Astrocyte of the spinal cord (primary cell): ENCODE measurements at places on chromosomes 16 and 17.

- DNase-seq = peak; percentile 11
These were observed 209.6 kb upstream of the NLRP1 start for GRCh38 chr17:5793899-5794298.

- DNase-seq = no peak
These were observed 195.3 kb upstream of the RPL38 start for GRCh38 chr17:74008196-74008595.

DNA sequence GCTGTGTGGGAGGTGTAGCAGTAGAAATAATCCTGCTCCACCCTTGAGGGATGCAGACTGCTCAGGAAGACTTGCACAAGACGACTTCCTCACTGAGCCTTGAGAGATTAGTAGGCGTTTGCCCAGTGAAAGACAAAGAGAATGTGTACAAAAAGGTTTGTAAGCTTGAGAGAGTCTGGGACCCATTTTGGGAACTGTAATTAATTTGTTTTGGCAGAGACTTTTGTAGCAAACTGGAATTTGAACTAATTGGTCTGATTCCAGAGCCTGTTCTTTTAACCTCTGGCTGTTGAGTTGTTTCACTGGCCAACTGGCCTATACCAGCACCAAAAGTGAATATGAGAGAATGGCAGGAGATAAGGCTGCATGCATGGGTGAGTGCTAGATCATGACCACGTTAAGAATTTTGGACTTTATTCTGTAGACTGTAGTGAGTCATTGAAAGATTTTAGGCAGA, 75.5 kb downstream of the AATF start:
- DNase-seq = no peak

DNA sequence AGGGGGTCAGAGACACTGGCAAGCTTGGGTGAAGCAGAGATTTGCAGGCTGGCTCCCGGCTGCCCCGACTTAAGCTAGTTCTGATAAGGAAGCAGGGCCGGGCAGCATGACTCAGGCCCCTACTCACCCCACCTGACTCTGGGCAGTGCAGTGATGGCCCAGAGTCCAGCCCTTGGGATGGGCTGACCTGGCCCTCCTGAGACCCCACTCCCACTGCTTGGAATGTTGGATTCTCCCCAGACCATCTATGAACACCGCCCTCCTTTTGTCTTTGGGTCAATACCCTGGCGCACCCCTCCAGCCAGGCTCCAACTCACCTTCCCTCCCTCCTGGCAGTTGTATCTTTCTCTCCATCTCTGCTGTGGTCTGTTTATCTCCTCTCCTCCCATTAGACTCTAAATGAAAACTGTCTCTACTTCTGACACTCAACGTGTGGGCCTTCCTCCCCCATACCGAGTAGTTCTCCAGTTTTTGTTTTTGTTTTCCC, 21.0 kb downstream of the LGALS3BP start:
- no peak for DNase-seq

DNA sequence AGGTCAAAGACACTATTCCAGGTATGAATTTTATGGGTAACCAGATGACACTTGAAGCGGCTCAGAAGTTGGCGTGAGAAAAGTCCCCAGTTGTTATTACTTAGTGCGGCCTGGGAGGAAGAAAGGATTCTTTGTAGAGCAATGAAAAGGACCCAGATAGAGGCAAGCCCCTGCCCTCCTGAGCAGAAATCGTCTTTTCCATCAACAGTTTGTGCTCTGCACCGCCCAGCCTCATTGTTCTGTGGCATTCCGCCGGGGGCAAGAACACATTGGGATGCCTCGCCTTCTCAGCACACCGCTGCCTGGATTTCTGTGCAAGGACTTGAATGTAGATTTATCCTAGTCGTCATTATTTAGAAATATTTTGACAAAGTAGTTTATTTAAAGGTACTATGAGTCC, 32.7 kb upstream of the CRHR1 start:
- no peak for DNase-seq

GRCh38 chr16:79698341-79698753, 97.8 kb upstream of the MAF start:
- peak; percentile 78 for DNase-seq

DNA sequence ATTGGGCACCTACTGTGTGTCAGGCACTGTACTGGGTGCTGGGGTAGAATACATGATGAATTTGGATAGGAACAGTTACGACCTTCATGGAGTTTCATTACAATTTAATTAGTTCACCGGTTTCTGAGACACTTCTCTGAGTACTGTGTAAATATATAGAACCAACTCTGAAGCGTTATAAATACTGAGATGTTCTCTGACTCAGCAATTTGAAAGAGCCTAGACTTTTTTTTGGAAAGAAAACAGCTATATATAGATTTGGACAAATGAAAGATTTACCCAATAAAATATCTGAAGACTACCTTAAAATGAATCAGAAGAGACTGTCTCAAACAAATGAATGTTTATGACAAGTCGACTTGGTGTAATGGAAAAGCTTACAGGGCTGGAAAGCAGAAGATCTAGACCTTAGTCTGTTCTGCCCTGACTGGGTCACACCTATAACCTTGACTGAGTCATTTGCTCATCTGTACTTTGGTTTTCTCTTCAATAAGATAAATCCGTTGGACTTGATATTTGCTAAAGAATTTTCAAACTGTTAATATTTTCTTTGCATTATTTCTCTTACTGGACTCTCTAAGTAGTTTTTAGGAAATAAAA, 4.6 kb upstream of the GAN start:
- DNase-seq = no peak

GRCh38 chr17:19002805-19003542, 1.6 kb downstream of the FAM83G start:
- peak; percentile 57 for DNase-seq

- DNase-seq = no peak
These were observed 410.5 kb downstream of the WWOX start for GRCh38 chr16:78509965-78510364.

DNA sequence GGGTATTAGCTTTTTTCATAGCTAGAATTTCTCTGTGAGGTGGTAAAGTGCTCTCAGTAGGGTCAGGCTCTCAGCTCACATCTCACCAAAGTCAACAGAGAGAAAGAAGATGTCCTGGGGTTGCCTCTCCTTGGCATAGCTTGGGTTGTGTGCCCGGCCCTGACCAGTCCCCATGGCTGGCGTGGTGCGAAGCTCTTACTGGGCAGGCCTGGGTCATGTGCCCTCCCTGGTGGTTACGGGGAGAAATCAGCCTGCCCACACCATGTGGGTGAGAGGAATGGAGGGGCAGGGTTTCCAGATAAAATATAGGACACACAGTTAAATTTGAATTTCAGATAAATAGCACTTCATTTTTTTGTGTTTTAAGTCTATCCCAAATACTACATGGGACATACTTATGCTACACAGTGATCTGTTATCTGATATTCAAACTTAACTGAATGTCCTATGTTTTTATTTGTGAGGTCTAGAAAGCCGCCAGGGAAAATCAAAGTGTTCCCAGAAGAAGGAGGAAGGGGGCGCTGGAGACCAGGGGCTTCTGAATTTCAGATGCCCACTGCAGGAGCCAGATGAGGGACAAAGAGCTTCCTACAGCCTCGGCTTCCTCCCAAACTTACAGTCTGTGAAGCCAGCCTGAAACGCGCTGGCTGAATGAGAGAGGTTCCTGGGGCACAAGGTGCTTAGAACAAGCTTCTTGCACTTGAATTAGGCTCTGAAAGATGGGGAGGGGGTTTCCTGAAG, 45.4 kb downstream of the NKD1 start:
- no peak for DNase-seq

- no peak for DNase-seq
These were observed 6.2 kb downstream of the ACD start for GRCh38 chr16:67653789-67654402.

- DNase-seq = no peak
These were observed 15.2 kb upstream of the KPNA2 start for GRCh38 chr17:68020409-68020756.

GRCh38 chr17:75406222-75406615, 741 bp upstream of the GRB2 start:
- DNase-seq = no peak

DNA sequence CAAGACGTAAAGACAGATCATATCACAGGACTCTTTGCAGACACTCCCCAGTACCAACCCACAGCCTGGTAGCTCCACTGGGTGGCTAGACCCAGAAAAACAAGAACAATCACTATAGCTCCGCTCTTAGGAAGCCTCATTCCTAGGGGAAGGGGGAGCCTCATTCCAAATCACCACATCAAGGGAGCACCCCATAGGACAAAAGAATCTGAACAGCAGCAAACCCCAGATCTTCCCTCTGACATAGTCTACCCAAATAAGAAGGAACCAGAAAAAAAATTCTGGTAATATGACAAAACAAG, 237.8 kb downstream of the CEP112 start:
- DNase-seq = no peak

- peak; percentile 61 for DNase-seq
These were observed 3.8 kb downstream of the PMP22 start for GRCh38 chr17:15261258-15261801.

DNA sequence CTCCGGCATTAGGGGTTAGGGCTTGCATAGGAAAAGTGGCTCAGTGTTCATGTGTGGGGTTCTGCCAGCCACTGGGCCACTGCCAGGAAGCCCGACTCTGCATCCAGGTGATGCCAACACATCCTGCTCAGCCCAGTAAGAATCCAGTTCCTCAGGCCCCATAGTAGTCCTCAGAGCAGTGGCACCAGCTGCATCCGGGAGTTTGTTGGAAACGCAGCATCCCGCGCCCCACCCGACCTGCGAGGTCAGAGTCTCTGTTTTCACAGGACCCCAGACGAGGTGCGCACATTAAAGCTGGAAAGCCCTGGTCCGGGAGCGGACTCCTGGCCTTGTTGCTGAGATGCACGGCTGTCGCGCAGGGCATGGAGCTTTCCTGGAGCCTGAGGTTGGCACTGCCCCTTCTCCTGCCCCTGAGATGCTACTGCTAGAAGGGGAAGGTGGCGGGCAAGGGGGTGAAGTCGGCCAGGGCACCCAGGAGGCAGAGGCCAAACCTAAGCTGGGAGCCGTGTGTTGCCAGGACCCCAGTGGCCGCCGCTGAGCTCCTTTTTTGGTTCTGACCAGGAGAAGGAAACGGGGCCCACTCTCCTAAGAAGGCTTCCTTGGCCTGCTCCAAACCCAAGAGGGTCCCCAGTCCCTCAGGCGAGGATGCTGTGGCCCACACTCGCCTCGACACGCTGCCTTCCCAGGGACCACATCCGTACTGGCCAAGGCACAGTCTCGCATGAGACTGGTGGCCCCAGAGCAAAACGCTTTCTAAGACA, 44.4 kb downstream of the NOS2 start:
- no peak for DNase-seq

- peak; percentile 97 for DNase-seq
These were observed 8.3 kb downstream of the HS3ST3B1 start for GRCh38 chr17:14308965-14309879.

GRCh38 chr16:20814784-20815183, 8.5 kb downstream of the REXO5 start:
- DNase-seq = peak; percentile 59

DNA sequence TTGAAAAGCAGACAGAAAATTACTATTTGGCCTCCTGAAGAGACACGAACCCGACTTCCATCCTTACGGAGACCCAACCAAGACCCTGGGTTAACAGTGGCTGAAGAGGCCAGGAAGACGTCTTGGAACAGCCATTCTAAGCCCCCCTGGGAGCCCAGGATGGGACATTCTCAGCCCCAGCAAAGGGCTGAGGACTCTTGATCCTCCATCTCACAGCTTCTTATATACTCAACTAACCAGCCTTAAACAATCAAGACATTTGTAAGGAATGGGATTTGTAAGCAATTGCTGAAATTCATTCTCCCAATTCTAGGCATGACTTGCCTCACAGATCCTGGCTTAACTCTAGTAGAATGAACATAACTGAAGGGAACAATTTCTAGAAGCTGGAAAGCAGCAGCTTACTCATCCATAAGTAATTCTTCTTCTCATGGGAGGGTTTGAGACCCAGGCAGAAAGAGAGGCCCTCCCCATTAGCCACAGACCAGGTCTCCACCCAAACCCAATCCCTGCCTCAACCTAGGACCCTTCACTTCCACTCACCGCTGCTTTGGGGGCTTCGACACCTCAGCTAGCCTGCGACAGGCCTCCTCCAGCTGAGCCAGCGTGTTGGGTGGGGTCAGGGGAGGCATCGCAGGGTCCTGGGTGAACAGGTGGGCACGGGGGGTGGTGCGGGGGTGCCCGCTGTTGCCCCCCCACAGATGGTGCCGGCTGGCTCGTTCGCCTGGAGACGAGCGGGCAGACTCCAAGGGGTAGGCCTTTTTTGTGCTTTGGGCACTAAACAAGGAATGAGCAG, 25.5 kb downstream of the AXIN2 start:
- DNase-seq = no peak

DNA sequence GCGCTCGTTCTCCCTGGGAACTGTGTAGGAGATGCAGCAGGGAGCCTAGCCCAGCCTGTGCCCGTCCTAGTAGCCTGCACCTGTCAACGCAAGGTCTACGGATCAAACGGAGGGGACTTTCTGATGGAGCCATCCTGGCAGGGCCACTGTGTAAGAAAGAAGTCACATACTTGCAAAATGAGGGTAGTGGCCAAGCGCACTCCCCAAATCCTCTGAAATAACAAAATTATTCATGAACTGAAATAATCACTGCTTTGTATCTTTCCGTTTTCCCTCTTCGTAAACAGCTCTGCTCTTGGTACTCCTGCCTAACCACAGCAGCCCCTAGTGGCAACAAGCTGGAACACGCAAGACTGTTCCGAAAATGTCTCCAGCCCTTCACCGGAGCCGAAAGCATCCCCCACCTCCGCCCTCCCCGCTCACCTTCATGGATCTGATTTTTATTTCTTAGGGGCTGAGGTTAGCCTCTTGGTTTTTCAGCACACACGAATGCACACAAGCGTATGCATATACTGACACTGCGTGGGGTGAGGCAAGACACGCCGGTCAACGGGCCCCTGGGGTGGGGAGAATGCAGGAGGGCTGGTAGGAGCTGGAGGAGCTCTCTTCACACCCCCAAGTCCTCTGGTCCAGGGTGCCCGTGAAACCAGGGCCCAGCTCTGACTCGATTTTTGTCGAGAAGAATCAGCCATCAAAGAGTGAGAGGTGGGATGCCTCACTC, 100.8 kb downstream of the ABCC12 start:
- peak; percentile 64 for DNase-seq

DNA sequence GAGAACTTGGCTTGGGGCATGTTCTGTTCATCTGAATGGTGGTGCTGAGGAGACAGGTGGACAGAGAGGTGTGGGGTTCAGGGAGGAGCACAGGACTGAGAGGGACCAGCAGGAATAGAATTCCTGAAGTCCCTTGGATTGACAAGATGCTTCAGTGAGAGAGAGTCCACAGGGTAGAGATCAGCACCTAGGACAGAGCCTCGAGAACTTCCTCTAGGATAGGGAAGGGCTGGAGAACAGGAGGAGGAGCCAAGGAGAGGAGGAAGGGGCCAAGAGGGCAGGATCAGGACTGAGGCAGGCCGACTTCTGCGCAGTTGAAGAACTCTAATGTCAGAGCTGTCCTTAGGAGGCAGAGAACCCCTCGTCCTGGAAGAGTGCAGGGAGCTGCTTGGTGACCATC, 138.4 kb downstream of the PRKCB start:
- DNase-seq = no peak

- no peak for DNase-seq
These were observed 197.9 kb downstream of the RBFOX3 start for GRCh38 chr17:79412886-79413390.

GRCh38 chr16:8760021-8760420, 37.4 kb downstream of the TMEM186 start:
- no peak for DNase-seq

- no peak for DNase-seq
These were observed 128.8 kb downstream of the RAP1GAP2 start for GRCh38 chr17:2925011-2925410.

GRCh38 chr17:68785565-68786486, 169.4 kb downstream of the ABCA8 start:
- no peak for DNase-seq

- DNase-seq = no peak
These were observed 339.8 kb upstream of the SALL1 start for GRCh38 chr16:51490866-51491265.

- no peak for DNase-seq
These were observed 33.2 kb downstream of the ACTG1 start for GRCh38 chr17:81479175-81480071.
